ENCODE measurements at places on chromosomes 5 and 9.

DNA sequence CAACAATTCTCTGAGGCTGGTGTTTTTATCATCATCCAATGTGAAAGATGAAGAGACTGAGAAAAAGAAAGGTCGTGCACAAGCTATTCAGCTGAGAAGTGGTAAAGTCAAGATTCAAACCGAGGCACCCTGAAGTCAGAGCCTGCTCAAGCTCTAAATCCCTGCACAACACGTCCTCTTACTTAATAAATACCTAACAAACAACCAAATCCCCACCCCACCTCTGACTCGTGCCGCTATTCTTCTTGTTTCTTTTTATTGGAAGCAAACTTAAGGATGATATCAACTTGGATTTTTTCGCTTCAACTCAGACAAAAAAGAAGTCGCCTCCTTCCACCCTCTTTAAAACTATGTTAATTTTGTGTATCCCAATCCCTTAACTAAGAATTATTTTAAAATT, 140.2 kb downstream of the CEP120 start:
- no peak for DNase-seq

DNA sequence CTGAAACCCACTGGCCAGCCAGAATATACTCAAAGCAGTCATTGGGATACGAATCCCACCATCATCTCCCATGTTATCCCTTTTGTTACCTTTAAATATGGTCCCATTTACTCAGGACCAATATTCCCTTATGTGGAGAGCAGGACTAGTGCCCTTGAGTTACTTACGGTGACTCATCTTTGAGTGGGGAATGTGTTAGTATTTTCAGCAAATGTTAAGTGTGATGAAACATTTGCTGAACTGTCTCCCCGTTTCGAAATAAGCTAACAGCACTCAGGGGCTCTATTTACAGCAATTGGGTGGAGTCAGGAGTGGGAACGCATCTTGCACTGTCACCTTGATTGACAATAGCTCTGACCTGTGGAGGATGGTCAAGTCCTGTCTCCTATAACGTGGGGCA, 67.4 kb downstream of the CTSL start:
- DNase-seq: no peak

DNA sequence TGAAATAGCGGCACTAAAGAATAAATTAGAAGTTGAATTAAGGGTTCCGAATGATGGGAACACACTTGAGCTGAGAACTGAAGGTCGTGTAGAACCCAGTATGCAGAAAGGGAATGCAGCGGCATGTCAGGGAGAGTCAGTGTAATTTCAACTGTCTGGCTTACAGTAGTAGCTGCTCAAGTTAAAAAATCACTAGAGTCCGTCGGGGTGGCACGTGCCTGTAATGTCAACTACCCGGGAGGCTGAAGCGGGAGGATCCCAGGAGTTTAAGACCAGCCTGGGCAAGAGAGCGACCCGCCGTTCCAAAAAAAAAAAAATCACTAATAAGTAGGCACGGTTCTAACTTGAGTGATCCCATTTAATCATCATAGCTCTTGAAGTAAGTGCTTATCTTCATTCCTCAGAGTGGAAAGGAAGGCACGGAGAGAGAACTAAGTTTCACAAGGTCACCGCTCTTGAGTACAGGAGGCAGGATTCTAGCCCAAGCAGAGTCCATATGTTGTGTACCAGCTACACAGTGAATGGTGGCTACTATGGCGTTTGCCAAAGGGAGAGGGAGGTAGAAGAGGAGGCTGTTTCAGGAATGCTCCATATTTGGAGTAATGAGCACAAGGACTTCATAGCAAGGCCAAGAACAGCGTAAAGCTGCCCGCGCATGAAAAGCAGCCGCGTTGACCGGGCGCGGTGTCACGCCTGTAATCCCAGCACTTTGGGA, 831 bp downstream of the RMRP start:
- no peak for DNase-seq

DNA sequence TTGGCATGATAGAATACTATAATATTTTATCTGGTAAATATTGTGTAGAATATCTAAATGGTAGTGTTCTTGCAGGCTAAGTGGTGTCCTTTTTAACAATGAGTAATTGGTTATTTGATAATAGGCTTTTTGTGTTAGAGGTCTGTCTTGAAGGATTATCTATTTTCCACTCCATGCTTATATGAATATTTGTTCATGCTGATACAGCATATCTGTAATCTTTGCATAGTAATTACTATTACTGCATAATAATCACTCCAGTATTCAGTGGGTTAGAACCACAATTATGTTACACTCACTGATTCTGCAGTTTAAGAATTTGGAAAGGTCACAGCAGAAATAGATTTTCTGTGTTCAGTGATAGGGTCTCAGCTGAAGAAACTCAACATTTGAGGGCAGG, 1229.9 kb downstream of the MAT2B start:
- DNase-seq: no peak

DNA sequence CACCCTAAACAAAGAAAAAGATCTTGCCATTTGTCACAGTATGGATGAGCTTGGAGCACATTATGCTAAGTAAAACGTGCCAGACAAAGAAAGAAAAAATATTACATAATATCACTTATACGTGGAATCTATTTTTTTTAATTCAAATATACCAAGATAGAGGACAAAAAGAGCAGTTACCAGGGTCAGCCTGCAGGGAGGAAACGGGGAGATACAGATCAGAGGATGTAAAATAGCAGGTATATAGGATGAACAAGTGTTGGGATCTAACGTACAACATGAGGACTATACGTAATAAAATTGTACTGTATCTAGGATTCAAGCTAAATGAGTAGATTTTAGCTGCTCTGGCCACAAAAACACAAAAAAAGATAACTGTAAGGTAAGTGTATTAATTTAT, 247.5 kb downstream of the TMEM161B start:
- DNase-seq: no peak

DNA sequence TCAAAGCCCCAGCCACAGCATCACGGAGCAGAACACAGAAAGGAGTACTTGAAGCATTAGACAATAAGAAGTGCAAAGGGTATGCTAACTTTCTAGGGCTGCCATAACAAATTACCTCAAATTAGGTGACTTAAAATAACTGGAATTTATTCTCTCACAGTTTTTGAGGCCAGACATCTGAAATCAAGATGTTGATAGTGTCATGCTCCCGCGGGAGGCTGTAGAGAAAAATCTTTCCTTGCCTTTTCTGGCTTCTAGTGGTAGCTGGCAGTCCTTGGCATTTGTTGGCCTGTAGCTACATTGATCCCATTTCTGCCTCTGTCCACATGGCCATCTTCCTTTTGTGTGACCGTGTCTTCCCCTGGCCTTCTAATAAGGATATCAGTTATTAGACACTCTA, 51.9 kb upstream of the SPDL1 start:
- no peak for DNase-seq

- no peak for DNase-seq
Measured at GRCh38 chr5:37918424-37918823, 78.6 kb upstream of the GDNF start.

- no peak for DNase-seq
Measured at GRCh38 chr5:2806176-2806575, 54.7 kb upstream of the IRX2 start.

GRCh38 chr9:16100537-16101091, 547.8 kb downstream of the CCDC171 start:
- no peak for DNase-seq

- DNase-seq: no peak
Measured at GRCh38 chr5:109242518-109242917, 167.3 kb downstream of the PJA2 start.

- no peak for DNase-seq
Measured at GRCh38 chr5:40410964-40411635, 268.6 kb upstream of the PTGER4 start.

- no peak for DNase-seq
Measured at GRCh38 chr9:82552784-82553183, 510.2 kb downstream of the RASEF start.
